Astrocyte (in vitro differentiated cells and primary cell): ENCODE measurements at places on chromosomes 2 and 18.

GRCh38 chr2:116490511-116491145 is 1323.9 kb upstream of the DDX18 start:
- peak; percentile 55 for DNase-seq

DNA sequence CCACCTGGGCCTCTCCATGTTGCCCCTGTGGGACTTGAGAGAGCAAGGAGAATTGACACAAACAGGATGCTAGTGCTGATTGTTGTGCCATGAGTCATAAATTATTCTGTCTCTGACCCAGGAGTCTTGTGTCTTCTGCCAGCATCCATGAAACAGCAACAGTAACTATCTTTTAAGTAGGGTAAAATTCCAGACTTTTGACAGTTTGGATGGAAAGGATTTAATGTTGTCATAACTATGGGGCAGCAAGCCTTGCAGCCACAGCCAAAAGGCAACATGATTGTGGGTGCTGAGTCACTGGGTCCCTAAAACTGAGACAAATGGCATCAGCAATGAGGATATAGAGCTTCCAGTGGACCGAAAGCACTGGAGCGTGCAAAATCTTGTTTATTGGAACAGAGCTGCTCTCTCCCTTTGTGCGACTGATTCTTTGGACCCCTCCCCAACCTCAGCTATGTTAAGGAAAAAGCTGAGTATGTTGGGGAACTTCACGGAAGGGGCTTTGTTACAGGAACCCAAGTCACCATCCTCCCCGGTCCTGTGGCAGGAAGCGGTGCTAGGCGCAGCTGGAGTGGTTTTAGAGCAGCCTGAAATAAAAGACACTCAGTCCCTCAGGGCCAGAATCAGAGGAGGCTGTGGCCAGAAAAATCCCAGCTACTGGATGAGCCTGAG is 9.6 kb upstream of the ITPRIPL1 start:
- DNase-seq = peak; percentile 76

DNA sequence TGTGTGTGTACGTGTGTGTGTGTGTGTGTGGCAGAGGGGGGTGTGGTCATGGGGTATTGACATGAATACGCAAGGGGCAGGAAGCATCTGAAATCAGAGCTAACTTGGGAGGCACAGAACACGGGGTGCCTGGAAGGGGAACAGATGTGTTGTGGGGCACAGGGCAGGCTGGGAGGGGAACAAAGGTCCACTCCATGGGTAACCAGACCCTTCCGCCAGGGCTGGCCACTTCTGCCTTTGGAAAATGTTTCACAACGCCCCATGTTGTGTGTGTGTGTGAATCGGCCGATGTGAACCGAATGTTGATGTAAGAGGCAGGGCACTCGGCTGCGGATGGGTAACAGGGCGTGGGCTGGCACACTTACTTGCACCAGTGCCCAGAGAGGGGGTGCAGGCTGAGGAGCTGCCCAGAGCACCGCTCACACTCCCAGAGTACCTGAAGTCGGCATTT is at the start of gene SLC11A1:
TSS of gene SLC11A1 (plus strand) at position 358 of the 451 bp plus-strand sequence. CDS start 96 bp downstream, outside the sequence.
- DNase-seq = no peak

DNA sequence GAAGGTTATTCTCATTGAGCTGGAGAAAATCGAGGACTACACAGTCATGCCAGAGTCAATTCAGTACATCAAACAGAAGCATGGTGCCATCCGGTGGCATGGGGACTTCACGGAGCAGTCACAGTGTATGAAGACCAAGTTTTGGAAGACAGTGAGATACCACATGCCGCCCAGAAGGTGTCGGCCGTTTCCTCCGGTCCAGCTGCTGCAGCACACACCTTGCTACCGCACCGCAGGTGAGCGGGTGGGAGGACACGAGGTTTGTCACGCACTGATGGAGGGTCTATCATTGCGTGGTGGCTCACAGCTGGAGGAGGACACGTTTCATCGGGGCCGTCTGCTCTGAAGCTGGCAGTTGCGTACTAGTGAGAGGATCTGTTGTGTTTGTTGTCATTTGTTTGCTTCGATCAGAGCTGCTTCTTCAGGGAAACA is 48.2 kb downstream of the IL1RL2 start:
- no peak for DNase-seq

DNA sequence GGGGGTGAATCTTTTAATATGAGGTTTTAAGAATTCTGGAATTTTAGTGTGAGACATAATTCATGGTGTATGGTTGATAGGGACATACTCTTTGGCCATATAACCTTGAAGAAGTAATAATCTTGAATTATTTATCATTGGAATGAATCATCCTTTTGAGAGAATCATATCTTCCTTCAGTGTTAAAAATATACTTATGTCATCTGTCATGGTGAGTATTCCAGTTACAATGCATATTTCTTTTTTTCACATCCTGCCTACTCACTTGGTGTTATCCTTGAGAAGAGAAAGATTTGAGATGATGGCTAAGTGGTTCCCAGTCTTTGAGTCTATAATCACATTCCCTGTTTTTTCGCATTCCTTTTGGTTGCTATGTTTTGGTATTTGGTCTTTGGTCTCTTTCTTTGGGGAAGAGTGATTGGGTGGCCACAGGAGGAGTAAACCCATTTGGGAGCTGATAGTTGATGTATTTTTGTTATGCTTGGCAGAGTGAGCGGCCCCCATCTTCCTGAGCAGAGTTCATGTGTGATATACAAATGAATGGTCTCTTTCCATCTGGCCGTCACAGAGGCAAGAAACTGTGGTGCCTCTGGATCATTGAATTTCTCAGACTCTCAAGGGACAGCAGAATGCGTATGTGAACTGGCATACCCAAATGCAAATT is 21.6 kb downstream of the ASAP2 start:
- peak; percentile 88 for DNase-seq
